Glutamatergic neuron (in vitro differentiated cells): ENCODE measurements at places on chromosomes 3 and 15. TPM values are rescaled to one million over a fixed set of nuclear protein-coding genes. Genes with fewer than 3 reads are reported as not detected.

DNA sequence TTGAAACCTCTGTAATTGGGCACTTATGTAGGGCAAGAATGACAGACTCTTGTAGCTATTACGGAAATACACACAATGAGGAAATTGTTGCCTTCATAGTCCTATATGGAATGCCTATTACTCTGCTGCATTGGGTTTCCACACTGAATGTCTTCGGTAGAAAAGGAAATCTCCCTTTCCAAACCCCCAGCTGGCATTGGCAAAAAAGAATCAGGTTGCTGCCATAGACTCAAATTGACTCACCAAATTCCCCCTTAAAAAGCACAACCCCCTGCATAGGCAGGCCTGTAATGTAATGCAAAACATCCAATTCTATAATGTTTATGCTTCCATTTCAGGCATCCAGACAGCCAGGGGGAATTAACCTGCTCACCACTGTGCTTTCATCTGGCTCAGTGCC, 44.8 kb upstream of the NTRK3 start:
- peaks cover 15% of the 10 kb centered on the region for H3K4me1 ChIP-seq
- H3K27ac ChIP-seq: no peak overlapping the region
- H3K36me3 ChIP-seq: no peaks in the 10 kb centered on the region
- DNase-seq: no peak
- no peak overlapping the region for H3K4me3 ChIP-seq

GRCh38 chr3:39260957-39261356, 18.9 kb downstream of the CX3CR1 start:
- H3K4me1 ChIP-seq: peaks cover 4% of the 10 kb centered on the region
- no peak overlapping the region for H3K27ac ChIP-seq
- peaks cover 2% of the 10 kb centered on the region for H3K27me3 ChIP-seq
- H3K36me3 ChIP-seq: peaks cover 5% of the 10 kb centered on the region
- no peak overlapping the region for H3K4me3 ChIP-seq
- no peak for DNase-seq

DNA sequence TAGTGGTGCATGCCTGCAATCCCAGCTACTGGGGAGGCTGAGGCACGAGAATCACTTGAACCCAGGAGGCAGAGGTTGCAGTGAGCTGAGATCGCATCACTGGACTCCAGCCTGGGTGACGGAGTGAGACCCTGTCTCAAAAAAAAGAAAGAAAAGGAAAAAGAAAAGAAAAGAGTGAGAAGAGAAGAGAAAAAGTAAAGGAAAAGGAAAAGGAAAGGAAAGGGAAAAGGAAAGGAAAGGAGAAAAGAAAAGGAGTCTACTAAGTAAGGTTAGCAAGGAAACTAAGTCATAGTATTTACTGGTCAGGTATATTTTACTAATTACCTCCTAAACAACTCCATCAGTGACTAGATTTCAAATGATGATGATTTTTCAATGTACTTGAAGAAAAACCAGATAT, 198.3 kb downstream of the VPS13C start:
- H3K4me3 ChIP-seq: no peak overlapping the region
- no peak for DNase-seq
- no peaks in the 10 kb centered on the region for H3K36me3 ChIP-seq
- H3K4me1 ChIP-seq: no peaks in the 10 kb centered on the region
- H3K27ac ChIP-seq: no peak overlapping the region

DNA sequence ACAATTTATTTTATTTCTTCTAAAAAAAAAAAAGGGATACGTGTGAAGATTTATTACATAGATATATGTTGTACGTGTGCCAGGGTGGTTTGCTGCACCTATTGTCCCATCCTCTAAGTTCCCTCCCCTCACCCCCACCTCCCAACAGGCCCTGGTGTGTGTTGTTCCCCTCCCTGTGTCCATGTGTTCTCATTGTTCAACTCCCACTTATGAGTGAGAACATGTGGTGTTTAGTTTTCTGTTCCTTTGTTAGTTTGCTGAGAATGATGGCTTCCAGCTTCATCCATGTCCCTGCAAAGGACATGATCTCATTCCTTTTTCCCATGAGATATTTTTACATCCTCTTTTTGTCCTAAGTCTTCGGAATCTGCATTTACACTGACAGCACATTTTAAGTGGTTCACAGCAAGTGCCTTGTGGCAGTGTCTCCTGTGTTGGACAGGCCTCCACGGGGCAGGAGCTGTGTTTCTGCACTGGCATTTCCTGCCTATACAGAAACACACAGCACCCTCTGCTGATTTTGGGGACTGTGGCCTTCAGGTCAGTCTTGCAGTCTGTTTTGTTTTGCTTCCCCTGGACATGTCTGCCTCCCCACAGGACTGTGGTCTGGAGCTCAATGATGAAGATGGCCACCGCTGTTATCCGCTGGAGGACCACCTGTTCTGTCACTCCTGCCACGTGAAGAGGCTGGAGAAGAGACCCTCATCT, 12.7 kb upstream of the SACM1L start:
- DNase-seq: no peak
- peak overlapping the region; percentile 82 for H3K27ac ChIP-seq
- H3K27me3 ChIP-seq: peaks cover 4% of the 10 kb centered on the region

- peaks cover 2% of the 10 kb centered on the region for H3K27me3 ChIP-seq
- H3K4me3 ChIP-seq: no peak overlapping the region
- peaks cover 3% of the 10 kb centered on the region for H3K36me3 ChIP-seq
- H3K27ac ChIP-seq: no peak overlapping the region
These were observed 165.2 kb upstream of the PDZRN3 start for GRCh38 chr3:73789825-73790444.

GRCh38 chr15:80635953-80636352, 59.2 kb upstream of the ABHD17C start:
- H3K36me3 ChIP-seq: peaks cover 8% of the 10 kb centered on the region
- no peak overlapping the region for H3K27ac ChIP-seq

- H3K27ac ChIP-seq: no peak overlapping the region
- DNase-seq: no peak
- peaks cover 2% of the 10 kb centered on the region for H3K4me1 ChIP-seq
- H3K27me3 ChIP-seq: no peaks in the 10 kb centered on the region
- no peak overlapping the region for H3K4me3 ChIP-seq
- H3K36me3 ChIP-seq: peaks cover 2% of the 10 kb centered on the region
These were observed 29.9 kb downstream of the ATP13A5 start for GRCh38 chr3:193348686-193349085.

- no peak for DNase-seq
- no peaks in the 10 kb centered on the region for H3K36me3 ChIP-seq
- no peak overlapping the region for H3K4me3 ChIP-seq
- H3K27ac ChIP-seq: no peak overlapping the region
- H3K27me3 ChIP-seq: no peaks in the 10 kb centered on the region
These were observed 46.8 kb upstream of the MELTF start for GRCh38 chr3:197076415-197076814.

DNA sequence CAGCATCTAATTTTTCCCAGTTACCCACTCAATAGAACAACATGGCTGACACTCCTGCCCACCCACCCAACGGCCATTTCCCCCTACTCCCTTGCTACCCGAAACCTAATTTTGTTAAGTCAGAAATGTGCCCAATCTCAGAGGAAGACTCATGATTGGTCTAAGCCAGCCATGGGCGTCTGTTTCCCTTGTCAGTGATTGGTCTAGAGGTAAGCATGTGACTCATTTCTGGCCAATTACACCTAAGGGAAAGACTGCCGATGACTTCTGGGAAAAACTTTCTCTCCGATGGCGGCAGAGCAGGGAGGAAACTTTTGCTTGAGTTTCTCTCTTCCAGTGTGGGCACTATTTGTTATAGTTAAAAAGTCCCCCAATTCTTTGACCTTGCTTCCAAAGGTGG, 72.9 kb downstream of the RPLP1 start:
- H3K27ac ChIP-seq: no peak overlapping the region
- H3K4me3 ChIP-seq: no peak overlapping the region
- DNase-seq: no peak

DNA sequence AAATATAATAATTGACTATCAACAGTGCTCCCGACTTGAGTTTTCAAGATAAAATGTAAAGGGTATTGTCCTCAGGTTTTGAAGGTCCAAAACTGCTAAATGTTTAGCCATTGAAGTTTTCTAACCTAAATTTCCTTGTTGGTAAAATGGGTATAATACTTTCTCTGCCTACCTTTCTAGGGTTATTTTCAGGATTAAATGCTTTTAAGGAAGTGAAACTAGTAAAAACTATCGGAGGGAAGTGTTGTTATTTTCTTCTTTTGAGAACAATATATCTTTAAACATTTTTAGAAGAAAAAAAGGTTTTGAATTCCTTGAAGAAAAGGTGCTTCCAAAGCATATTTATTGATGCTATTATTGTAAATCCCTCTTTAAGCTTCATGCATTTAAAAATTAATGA, 67.3 kb downstream of the FILIP1L start:
- no peaks in the 10 kb centered on the region for H3K36me3 ChIP-seq
- H3K4me3 ChIP-seq: no peak overlapping the region
- peaks cover 35% of the 10 kb centered on the region for H3K4me1 ChIP-seq
- H3K27me3 ChIP-seq: peaks cover 3% of the 10 kb centered on the region
- no peak overlapping the region for H3K27ac ChIP-seq
- no peak for DNase-seq

The ZKSCAN7 gene
- total RNA-seq: 20.6 TPM

The ADGRG7 gene
- total RNA-seq: not detected

The ANXA2 gene
- total RNA-seq: 925 TPM
